ENCODE measurements at places on chromosomes 3 and 15.

- no peak for DNase-seq
Observed at GRCh38 chr3:170483485-170484262, 65.0 kb downstream of the CLDN11 start.

DNA sequence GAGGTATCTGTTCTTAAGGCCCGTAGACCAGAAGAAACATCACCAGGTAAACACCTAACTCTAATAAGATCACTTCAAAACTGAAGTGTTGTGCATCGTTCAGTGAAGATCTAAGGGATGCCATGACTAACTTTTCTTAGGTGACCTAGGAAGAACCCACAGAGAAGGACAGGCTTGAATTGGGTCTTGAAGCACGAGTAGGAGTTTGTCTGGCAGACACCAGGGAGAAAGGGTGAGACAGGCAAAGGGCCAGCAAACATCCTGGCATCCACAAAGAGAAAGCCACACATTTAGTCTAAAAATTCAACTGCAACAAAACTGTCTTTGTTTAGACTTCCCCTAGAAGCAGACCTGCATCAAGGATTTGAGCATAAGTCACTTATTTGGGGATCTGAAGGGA lies 15.5 kb upstream of the CMTM8 start:
- no peak for DNase-seq

DNA sequence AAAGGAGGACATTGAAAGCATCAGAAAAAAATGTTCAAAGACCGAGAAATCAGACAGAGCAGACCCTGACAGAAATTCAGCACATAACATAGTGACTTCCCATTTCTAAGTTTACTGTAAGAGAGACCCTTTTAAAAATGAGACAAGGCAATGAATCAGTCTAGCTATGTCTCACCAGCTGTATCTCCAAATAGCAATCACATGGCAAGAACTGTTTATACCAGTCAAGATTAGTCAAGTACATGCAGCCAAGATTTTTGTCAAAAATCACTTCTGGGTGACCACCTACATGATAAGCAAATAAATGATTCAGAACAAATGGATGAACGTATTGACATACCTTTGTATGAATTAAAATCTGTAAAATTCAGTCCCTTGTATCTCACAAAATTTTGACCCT lies 138.0 kb downstream of the DTWD1 start:
- no peak for DNase-seq

GRCh38 chr3:52722491-52722890 lies 16.6 kb downstream of the SPCS1 start:
- no peak for DNase-seq

- DNase-seq: no peak
Observed at GRCh38 chr15:99788156-99788555, 54.9 kb upstream of the LYSMD4 start.

DNA sequence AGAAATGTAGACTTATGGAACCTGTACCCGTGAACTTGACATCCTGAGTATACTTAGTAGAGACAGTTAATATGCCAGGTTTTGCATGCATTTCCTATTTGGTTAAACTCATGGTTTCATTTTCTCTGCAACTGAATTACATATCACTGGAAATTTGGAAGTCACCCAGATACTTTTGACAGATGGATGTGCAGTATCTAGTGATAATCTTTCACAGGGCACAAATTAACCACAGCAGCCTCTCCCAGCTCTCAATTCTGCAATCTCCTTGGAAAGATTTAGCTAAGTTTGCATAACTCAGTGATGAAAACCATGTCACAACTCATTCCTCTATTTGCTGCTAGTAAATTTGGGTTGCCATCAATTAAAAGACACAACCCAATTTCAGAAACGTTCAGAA lies 162.3 kb upstream of the TPM1 start:
- no peak for DNase-seq

DNA sequence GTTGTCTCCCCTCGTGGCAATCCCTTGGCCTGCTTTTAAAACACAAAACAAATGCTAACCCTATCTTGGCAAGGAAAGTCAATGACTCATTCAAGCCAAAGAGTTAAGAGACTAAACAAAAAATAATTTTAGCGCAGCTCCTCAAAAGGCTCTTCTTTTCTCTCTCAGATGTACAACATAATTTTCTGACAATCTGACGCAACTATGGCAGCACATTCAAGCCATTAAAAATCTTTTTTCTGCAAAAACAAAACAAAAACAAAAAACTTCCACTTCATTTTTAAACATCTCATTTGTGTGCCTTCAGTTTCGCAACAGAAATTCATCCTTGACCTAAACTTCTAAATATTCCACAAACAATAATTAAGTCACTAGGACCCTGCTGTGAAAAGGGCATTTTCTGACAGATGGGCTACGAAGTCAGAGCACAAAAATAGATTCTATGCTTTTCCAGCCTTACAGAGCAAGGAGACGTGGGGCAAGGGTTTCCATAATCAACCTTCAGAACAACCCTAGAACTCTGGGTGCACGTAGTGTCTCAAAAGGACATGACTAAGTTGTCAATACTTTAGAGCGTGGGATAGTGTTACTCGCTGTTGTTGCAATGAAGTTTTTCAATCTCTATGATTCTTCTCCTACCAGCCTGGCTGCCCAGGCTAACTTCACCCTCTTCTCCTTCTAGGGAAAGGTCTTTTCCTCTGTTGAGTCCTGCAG lies 84.3 kb downstream of the MB21D2 start:
- no peak for DNase-seq

DNA sequence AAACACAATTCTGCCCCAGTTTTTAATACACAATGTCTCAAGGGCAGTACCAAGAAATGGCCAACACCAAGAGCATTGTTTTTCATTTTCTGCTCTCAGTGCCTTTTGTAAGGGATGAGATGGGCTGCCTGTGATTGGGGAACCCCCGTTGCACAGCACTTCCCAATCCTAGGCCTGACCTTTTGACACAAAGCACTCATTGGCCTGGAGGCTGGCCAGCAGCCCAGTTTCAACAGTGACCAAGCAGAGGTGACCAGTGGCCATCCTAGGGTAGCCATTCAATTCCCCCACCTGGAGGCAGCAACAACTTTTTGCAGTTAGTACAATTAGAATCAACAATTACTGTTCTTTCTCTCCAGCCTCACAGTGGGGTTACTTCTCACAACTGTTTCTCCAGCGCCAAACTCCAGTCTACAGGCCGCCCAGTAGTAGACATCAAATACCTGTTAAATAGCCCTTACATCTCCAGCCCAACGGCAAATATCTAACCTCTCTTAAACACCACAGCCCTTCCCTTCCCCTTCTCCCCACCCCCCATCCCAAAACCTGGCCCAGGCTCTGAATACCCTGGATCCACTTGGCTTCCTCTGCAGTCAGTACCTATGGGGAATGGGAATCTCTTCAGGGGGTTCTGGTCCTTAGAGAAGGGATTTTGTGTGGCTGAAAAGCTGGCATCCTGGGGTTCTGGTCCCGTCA lies 8.9 kb upstream of the LRRC2 start:
- no peak for DNase-seq

- no peak for DNase-seq
Observed at GRCh38 chr3:129599607-129600006, 6.9 kb downstream of the PLXND1 start.

GRCh38 chr15:43527802-43528541 lies 10.6 kb downstream of the MAP1A start:
- DNase-seq: no peak

GRCh38 chr3:13276438-13277195 lies 143.5 kb downstream of the NUP210 start:
- no peak for DNase-seq

DNA sequence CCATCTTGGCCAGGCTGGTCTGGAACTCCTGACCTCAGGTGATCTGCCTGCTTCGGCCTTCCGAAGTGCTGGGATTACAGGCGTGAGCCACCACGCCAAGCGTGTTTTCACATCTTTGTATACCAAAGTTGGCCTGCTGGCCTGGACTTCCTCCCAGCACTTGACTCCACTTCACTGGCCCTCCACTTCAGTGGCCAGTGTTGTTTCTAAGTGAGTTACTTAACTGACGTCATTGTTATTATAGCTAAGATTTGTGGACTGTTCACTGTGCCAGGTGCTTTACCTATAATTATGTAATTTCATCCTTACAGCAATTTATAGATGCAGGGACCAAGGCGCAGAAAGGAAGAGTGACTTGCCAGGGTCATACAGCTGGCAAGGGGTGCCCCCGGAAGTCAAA lies 52.0 kb downstream of the HRH1 start:
- no peak for DNase-seq

- peak; percentile 69 for DNase-seq
Observed at GRCh38 chr15:55289746-55290527, at the start of gene RAB27A. RAB27A (minus strand) TSS chr15:55289813; CDS start chr15:55234934, 54,879 bp downstream.

DNA sequence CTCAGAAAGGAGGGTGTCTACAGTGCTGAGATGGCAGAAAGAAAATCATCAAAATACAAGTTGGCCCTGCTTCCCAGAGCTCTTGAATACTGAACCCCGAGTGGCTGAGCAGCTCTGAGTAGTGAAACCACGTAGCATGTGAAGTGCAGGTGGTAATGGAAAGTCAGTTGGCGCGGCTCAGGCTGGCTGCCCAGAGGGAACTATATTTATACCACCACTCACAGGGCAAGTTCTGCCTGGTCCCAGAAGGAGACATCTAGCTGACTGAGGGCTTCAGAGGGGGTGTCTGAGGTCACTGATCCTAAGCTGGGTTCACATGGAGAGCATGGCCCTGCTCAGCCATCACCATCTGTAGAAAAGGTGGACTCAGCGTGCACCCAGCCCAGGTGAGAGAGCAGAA lies 129.6 kb upstream of the AGBL1 start:
- DNase-seq: no peak

GRCh38 chr3:192915722-192916121 lies 1.9 kb downstream of the MB21D2 start:
- DNase-seq: no peak

- no peak for DNase-seq
Observed at GRCh38 chr3:45406772-45407171, 18.4 kb downstream of the LARS2 start.

- no peak for DNase-seq
Observed at GRCh38 chr15:61017627-61018026, 211.5 kb downstream of the RORA start.

DNA sequence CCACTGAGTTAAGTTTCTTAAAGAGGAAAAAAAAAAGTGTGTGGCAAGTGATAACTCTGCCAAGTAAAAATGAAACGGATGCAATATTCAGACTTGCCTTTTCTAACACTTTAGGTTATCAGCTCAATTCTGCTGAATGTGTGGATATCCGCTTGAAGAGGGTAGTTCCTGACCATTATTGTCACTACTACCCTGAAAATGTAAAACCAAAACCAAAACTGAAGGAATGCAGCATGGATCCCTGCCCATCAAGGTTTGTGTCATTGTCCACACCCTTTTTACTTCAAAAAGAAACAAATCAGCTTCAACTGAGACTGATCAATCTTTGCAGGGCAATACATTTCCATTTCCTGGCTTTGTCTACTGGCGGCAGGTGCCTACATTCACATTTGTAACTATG lies 236.1 kb downstream of the ADAMTSL3 start:
- no peak for DNase-seq

DNA sequence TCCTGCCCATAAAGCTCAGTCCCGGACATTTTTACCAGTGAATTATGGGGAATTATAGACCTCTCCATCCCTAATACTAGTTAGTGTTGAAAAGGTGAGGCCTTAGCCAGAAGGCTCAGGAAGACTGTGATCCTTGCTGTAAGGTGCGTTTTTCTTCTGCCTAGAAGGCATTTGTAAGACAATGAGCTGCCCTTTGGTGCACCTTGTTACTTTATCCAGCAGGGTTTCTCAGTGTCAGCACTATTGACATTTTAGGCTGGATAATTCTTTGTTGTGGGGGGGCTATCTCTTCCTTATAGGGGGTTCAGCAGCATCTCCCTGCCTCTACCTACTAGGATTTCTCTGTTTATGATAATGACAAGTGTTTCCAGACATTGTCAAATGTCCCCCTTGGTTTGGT lies 108.1 kb upstream of the ABHD17C start:
- no peak for DNase-seq

- no peak for DNase-seq
Observed at GRCh38 chr3:134797057-134797740, 2.1 kb downstream of the EPHB1 start.

GRCh38 chr3:161212906-161213305 lies 8.2 kb upstream of the NMD3 start:
- no peak for DNase-seq

DNA sequence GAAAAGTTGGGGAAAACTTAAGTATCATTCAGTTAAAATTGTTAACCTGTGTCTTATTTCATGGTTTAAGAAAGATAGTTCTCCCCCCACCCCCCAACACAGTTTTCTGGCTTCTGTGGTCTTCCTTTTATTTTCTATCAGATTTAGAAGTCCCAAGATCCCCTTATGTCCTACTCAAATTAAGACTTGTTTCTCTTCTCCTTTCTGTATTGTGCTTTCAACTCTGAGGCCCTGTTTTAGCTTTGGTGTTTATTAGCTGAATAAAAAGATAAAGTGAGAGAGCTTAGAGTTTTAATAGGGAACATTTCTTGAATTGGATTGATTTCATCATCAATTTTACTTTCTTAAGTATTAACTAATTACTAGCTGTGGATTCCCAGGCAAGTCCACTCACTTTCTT lies 62.6 kb downstream of the AKAP13 start:
- no peak for DNase-seq

DNA sequence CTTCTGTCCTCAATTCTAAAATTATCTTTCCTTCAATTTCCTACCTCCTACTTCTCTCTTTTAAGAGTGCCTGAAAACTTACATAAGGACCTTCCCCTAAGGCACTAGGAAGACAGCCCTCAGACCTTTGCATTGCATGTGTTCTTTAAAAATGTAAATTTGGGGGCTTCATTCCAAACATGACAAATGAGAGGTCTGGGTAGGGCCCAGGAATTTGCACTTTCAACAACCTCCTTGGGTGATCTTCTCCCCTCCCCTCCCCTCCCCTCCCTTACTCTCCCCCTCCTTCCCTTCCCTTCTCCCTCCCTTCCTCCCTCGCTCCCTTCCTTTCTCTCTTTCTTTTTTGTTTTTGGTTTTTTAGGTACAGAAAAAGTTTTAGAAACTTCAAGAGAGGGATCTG lies 18.7 kb downstream of the USF3 start:
- DNase-seq: no peak

DNA sequence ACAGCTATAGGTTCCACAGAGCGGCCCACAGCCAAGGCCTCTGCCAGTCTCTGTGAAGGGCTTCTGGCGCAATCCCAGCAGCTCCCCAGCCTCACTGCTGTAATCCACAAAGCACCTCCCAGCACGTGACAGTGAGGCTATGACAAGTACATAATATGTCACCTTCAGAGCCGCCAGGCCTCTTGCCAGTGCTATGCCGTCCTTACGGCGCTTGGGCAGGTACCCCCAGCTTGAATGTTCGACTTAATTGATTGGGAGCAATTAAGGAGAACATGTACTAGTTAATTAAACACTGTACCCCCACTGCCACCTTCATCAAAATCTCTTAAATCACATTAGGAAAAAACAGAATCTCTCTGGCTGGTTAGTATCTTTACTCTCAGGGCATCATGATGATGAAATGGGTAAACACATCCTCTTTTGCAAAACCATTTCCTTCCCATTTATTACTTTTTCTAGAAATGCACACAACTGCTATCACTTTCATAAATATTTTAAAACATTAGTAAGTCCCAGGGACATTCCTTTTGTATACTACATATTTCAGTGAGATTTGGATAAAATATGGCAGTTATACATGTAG lies 169.9 kb downstream of the XXYLT1 start:
- no peak for DNase-seq

GRCh38 chr15:28112101-28112760 lies 13.1 kb upstream of the OCA2 start:
- no peak for DNase-seq

- no peak for DNase-seq
Observed at GRCh38 chr15:65051266-65051665, 6.1 kb downstream of the SLC51B start.

GRCh38 chr3:135632556-135633065 lies 332.9 kb upstream of the PPP2R3A start:
- DNase-seq: no peak

Measured in uterus (tissue), 4 donors.